ENCODE measurements at places on chromosomes 11 and 22. TPM values are rescaled to one million over a fixed set of nuclear protein-coding genes. Genes with fewer than 3 reads are reported as not detected.

GRCh38 chr11:106086850-106087249 is 9.4 kb downstream of the AASDHPPT start:
- DNase-seq = no peak

NCAPD3 gene
- total RNA-seq = 96.7 TPM

- no peak for DNase-seq
Observed at GRCh38 chr22:30459181-30460052, 12.4 kb downstream of the SEC14L3 start.

PIH1D2 gene
- total RNA-seq = 0.82 TPM

GRCh38 chr11:118485273-118485672 is 42.0 kb upstream of the TTC36 start:
- DNase-seq = no peak

- DNase-seq = no peak
Observed at GRCh38 chr11:35066030-35066429, 72.9 kb upstream of the CD44 start.

DNA sequence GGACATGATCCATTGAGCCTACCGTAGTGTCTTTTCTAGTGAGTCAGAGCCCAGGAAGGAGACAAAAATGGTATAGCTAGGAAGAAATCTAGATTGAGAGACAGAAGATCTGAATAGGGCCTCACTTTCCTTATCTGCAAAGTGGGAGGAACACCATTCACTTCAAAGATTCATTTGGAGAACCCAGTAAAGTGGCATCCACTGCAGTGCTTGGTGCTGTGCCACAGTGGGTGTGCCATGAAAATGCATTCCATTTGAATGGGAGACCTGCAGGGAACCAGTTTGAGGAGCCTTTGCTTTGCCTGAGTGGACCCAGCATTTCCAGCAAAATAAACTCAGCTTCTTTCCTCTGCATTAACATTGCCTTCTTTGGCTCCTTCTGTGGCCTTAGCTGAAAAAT is 470.5 kb upstream of the CADM1 start:
- no peak for DNase-seq

GRCh38 chr11:120168960-120169681 is 31.2 kb upstream of the TRIM29 start:
- DNase-seq = peak; percentile 79

DNA sequence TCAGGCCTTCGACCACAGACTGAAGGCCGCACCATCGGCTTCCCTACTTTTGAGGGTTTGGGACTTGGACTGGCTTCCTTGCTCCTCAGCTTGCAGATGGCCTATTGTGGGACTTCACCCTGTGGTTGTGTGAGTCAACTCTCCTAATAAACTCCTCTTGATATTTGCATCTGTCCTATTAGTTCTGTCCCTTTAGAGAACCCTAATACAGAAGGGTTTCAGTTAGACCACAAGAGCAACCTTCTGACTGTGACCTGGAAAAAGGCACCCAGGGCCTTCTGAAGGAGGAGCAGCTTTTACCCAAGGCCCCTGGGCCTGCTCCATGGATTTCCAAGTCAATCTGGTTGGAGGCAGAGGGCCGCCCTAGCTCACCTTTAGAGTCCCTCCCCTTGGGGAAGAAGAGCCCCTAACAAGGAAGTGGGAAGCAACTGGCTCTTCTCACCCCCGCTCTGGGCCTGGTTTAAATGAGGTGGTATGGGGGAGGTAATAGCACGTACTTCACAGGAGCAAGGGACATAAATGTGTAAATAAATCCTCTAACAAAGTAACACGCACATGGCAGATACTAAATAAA is 11.2 kb upstream of the CHST1 start:
- no peak for DNase-seq

DNA sequence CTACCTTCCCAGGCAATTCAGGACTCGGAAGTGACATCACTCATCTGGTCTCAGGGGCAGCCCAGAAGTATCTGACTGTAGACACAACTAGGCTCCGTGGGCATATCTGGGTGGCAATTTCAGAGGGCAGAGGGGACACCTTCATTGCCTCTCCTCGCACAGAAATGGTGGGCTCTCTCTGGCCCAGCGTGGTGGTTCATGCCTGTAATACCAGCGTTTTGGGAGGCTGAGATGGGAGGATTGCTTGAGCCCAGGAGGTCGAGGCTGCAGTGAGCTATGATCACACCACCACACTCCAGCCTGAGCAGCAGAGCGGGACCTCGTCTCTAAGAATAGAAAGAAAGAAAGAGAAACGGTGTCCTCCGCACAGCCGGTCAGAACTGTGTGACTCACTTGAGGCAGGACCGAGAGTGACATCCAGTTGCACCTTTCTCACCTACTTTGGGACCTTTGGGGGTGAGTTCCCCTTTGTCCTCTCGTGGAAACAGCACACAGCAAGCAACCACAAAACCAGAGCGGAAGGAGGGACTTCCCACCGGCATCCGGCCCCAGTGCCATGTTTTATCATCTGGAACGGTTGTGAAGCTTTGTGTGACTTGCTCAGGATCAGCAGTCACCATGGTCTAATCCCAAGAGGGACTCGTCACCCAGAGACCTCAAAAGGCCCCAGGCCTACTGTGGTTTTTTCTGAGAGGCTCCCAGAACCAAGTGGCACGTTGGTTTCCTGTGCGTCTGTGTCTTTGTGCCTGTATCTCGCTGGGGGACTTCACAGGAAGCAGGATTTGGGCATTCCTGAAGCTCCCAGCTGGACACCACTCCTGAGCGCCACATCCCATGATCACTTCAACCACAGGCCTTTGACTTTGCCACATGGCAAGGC is 38.4 kb upstream of the EMID1 start:
- DNase-seq = peak; percentile 81

- DNase-seq = no peak
Observed at GRCh38 chr11:106872246-106872645, 146.0 kb downstream of the GUCY1A2 start.

SCGB1C1 gene
- total RNA-seq = not detected

GRCh38 chr11:36412781-36413383 is 97.2 kb downstream of the TRAF6 start:
- DNase-seq = no peak
